ENCODE measurements at places on chromosomes 3 and 15.

GRCh38 chr3:191435981-191436380, 25.0 kb upstream of the PYDC2 start:
- no peak for DNase-seq

DNA sequence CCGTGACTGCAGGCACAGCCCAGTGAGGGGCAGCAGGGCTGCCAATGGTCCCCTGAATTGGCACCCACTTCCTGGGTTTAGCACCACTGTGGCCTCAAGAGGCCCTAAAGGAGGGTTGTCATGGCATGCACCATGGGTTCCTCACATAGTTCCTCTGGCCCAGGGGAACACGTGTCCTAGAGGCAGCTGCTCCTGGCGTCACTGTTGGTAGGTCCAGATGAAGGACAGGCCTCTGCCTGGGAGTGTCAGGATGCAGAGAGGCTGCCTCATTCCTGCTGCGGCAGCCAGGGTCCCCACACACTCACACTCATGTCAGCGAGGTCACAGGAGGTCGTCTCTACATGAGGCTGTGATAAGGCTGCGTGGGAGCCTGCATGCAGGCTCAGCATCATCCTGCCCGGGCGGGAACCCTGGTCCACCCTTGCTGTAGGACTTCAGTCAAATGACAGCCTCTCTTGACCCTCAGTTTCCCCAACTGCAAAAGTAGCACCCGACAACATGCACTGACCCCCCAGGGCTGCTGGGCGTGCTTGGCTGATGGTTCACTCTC, 26.1 kb upstream of the SFMBT1 start:
- no peak for DNase-seq

GRCh38 chr3:24161841-24162240, 216.8 kb downstream of the NR1D2 start:
- DNase-seq: no peak

DNA sequence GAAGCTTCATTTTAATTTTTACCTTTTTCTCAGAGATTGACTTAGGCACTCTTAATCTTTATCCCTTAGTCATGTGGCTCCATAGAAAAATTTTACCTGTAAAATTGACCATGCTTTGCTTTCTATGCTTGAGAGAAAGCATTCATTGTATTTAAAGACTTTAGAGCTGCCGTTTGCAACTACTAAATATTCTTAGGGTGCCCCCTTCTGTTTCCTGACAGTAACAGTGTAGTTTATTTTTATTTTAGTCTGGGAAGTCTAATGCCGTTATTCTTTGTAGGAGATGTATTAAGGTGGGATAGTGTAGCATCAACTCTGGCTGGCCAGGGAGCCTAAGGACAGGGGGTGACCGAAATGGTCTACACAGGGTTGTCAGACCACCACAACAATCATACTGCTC, 84.5 kb upstream of the SYNPR start:
- DNase-seq: no peak

DNA sequence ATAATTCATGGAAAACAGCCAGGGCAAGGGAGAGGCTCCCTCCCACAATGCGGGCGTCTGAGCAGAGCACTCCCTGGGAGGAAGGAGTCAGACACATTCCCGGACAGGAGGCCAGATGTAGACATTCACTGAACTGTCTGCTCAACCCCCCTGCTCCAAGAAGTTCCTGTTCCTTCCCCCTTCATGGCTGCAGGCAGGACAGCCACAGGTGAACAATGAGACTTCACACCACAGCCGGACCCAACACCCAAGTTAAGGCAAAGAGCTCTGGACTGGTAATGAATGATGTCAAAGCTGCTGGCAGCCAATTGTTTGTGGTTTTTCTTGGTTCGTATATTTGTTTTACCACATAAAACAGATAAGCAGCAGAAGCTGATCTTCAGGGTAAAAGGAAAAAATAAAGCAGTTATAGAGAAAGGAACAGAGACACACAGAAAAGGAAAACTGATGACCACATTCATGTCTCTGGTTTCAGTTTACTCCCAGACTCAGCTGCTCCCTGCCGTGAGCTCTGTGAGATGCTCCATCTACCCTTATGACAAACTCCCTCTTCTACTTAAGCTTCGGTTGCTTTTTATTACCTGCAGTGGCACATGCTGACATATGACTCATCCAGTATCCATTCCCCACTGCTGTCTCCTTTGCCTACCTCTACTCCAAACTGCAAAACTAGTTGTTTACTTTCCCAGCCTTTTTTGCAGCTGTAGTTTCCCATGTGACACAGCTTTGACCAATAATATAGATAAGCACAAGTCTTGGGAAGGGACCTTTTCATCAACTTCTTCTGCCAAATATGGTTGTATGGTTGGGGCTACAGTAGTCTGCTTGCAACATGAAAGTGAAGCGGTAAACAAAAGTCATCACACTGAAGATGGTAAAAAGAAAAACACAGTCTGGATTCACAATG, 33.1 kb downstream of the DZIP1L start:
- no peak for DNase-seq

GRCh38 chr3:175073219-175073905, 214.2 kb downstream of the NAALADL2 start:
- DNase-seq: no peak

DNA sequence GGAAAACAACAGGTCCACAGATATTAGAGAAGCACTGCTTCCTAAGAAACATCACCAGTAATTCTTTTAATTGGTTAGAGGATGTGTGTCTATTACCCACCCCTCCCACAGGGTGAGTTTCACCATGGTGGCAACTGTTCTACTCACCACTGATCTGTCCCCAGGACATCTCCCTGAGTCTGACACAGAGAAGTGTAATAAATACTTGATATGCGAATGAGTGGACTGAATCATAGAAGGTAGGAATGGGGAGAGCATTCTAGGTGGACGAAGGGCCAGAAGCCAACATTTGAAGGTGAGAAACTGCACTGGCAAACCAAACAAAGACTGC, 452.7 kb upstream of the PROK2 start:
- no peak for DNase-seq

DNA sequence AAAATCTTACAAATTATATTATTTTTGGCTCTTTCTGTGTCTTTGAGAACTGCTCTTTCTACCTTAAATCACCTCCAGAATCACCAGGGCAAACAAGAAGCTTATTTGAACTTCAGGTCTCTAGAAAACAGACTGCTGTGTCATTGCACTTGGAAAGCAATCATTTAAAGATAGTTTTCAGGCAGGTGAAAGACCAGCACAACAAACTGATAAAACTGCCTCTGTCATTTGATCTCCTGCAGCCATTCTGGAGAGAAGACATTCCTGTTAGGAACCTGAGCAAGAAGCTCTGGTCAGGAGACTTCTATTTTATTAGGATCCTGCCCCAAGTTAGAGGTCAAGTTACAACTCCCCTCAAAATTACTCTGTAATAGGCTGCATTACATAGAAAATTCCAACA, 50.7 kb upstream of the AP4E1 start:
- no peak for DNase-seq

- DNase-seq: no peak
Measured at GRCh38 chr3:125140818-125141595, 71.5 kb downstream of the SLC12A8 start.

- no peak for DNase-seq
Measured at GRCh38 chr3:11197484-11197883, 43.2 kb downstream of the HRH1 start.

DNA sequence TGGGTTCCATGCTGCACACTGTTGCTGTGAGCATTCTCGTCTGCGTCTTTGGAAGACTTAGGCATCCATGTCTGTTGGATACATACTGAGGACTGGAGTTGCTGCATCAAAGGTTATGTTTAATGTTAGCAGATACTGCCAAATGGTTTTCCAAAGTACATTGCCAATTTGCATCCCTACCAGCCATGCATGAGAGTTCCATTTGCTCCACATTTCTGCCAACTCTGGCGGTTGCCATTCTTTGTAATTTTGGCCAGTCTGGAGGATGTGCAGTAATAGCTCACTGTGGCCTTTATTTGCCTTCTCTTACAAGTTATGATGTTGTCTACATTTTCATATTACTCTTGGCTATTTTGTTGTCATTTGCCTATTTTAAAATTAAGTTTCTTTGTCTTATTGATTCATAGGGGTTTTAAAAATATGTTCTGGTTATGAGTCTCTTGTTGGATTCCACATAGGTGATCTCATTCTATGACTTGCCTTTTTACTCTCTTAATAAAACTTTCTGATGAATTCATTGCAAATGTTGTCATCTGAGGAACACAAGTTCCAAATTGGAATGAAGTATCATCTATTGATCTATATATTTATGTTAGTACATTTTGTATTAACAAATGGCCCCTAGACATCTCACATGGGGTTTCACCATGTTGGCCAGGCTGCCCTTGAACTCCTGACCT, 42.1 kb downstream of the FBLN2 start:
- no peak for DNase-seq

- no peak for DNase-seq
Measured at GRCh38 chr3:130671545-130672312, 74.9 kb downstream of the PIK3R4 start.

DNA sequence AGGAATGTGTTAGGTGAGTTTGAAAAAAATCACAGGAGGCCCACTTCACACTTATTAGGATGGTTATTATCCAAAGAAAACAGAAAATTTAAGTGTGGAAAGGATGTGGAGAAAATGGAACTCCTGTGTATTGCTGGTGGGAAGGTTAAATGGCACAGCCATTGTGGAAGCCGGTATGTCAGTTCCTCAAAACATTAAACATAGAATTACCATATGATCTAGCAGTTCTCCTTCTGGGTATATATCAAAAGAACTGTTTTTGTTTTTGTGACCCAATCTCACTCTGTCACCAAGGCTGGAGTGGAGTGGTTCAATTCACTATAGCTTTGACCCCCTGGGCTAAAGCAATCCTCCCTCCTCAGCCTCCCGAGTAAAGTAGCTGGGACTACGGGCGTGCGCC, 10.4 kb upstream of the ZFYVE19 start:
- no peak for DNase-seq

DNA sequence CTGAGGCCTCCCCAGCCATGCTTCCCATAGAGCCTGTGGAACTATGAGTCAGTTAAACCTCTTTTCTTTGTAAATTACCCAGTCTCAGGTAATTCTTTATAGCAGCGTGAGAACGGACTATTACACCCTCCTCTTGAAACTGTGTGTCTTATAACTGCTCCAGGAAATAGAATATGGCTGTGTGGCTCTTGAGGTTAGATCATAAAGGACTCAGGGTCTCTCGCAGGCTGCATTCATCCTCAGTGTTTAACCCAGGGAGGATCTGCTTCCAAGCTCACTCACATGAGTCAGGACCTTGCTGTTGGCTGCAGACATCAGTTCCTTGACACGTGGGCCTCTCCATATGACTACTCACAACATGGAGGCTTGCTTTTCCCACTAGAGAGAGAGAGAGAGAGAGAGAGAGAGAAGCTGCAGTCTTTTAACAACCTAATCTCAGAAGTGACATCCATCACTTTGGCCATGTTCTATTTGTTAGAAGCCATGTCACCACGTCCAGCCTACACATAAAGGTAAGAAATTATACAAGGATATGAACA, 114.3 kb upstream of the UBE2E1 start:
- DNase-seq: no peak

DNA sequence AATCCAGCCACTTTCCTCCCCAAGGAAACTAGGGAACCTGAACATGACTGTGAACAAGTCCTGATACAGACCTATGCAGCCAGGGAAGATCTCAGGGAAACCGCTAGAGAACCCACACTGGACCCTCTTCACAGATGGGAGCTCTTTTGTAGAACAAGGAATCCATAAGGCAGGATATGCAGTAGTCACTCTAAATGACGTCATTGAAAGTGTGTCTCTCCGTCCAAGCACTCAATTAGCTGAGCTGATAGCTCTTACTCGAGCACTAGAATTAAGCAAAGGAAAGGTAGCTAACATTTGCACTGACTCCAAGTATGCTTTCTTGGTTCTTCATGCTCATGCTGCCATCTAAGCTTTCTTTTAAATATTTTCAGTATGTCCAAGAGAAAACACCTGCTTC, 10.0 kb upstream of the SMCO1 start:
- no peak for DNase-seq

Data from GM19239 (cell line).